ENCODE measurements at places on chromosomes 4 and X.

DNA sequence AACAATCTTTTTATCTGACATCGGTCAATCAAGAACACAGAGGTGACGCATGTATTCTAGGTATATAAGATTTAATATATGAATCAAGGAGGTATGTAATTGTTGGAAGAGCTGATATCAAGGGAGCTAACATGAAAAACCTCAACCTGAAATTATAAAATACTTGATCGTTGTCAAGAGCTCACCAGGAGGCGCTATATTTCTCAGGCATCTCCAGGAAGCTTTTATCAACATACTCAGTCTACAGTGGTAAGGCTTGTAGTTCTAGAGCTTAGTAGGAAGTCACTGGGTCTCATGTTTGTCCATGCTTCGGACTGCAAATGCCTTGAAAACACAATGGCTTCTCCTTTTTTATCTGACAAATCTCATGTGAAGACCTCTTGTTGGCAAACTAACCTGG, 156.1 kb downstream of the GRXCR1 start:
- no peak for DNase-seq

DNA sequence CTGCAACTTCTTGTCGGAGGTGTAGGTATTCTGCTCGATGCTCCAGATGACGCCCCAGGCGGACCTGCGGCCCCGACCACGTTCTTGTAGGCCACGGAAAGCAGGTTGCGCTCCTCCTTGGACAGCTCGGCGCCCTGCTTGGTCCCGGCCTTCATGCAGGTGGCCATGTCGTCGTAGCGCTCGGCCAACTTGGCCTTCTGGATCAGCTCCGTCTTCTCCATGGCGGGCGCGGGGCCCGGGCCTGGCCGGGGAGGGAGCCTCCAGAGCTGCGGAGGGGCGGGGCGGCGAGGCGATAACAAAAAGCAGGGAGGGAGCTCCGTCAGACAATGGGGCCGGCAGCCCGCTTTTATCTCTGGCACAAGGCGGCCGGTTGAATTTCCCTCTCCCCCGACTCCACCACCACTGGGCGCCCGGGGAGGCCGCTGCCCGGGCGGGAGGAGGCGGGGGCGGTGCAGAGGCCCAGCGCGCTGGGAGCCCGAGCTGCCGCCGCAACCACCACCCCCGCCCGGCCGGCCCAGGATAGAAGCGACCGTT, 28.3 kb upstream of the DRP2 start:
- DNase-seq, result no peak

DNA sequence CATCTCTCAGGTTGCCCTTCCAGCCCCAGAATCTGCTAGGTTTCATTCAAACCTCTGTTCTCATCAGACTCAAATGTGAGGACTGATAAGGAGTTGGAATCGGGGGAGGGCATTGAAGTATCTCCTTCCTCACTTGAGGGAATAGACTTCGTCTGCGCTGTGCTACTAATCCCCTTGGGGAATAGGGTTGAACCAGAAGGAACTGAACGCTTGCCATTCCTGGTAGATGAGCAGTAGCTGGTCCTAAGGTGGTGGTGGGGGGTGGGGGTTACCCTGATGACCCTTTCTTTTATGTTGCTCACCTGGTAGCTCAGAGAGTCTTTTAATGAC, 692 bp upstream of the SLC9A7 start:
- no peak for DNase-seq

GRCh38 chr4:64359489-64359888, 49.8 kb downstream of the TECRL start:
- DNase-seq, result no peak

DNA sequence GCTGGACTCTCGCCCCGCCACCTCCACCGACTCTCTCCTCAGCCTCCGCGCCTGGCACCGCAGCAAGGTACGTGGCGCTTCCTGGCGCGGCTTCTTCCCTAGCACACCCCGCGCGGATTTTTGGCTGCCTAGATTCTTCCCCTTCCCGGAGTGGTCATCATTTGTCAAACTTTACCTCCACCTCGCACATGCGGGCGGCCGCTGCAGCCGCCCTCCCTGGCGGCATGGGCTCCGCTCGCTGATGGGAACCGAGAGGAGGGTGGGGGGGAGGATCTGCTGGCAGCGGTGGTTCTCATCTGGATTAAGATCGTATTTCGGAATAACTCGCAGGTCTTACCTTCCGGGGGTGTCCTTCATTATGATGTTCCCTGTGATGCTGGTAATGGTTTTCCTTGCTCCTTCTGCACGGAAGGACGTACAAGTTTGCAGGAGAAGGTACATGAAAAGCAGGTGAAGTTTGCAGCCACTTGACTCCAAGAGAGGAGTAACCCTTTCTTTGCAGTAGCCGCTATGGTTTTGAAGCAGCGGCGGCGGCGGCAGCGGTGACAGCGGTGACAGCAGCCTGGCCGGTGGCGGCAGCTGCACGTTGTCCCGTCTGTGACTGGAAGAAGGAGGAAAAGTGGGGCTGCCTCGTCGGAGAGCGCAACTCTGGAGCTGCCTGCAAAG, 2183.9 kb upstream of the TENM3 start:
- peak; percentile 35 for DNase-seq

DNA sequence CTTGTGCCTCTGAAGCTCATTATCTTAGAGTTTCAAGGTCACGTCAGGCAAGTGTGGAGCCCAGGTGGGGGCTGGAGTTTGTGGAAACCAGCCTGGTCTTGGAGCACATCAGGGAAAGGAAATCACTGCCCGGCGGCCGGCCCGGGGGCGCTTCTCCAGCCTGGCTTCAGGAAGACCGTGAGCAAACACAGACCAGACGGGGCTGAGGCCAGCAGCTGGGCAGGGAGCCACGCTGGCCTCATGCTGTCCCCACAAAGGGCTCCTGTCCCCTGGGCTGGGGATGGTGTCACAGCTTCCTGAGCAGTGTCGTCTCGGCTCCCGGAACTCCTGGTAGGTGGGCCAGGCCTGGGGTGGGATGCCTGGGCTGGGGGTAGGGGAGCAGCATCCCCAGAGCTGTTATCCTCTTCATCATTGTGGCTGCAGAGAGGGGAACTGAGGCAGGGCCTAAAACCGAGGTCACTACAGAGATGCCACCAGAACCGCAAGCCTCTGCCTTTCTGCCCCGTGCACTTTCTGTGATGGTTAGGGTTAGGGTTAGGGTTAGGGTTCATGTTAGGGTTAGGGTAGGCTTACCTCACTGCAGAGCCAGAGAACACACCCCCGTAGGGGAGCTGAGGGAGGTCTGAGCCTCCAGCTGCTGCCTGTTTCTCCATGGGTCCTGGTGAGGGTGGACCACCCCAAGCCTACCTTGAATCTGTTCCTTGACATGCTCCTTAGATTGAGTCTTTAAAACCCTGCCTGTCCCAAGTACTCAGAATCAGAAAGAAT, 77.5 kb downstream of the HTRA3 start:
- DNase-seq, result no peak

- DNase-seq, result no peak
Observed at GRCh38 chrX:148871422-148872160, 371.2 kb downstream of the AFF2 start.

GRCh38 chr4:153684971-153685371, 891 bp downstream of the TLR2 start:
- DNase-seq, result no peak

DNA sequence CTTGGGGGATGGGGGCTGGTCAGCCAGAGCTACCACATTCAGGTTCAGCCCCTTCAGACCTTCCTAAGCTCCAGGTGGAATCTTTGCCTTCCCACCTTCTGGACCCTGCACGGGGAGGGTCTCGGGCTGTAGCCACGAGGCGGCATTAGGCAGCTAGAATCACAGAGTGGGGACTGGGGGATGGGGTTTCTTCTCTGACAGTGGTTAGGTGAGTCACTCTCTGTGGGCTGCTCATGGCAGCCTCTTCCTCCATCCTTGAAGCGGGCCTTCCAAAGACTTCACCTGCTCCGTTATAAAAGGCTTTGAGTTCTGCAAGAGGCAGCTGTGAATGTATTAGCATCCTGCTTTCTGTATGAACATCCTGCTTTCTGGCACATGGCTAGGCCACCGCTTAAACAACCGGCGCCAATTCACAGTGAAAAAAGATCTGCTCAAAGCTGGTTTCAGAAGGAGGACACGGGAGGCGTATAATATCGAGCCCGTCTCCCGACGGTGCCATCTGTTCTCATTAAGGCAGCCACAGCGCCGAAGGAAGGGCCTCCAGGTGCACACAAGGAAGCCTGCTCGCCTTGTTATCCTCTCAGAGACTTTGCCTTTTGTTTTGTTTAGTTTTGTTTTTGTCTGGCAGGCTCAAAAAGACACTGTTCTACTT, 74.3 kb upstream of the IGFBP7 start:
- no peak for DNase-seq

- no peak for DNase-seq
Observed at GRCh38 chrX:36504625-36505024, 503.5 kb upstream of the FAM47C start.

- DNase-seq, result no peak
Observed at GRCh38 chr4:153649572-153649991, 34.5 kb upstream of the TLR2 start.

GRCh38 chr4:142952821-142953580, 106.9 kb upstream of the INPP4B start:
- no peak for DNase-seq

DNA sequence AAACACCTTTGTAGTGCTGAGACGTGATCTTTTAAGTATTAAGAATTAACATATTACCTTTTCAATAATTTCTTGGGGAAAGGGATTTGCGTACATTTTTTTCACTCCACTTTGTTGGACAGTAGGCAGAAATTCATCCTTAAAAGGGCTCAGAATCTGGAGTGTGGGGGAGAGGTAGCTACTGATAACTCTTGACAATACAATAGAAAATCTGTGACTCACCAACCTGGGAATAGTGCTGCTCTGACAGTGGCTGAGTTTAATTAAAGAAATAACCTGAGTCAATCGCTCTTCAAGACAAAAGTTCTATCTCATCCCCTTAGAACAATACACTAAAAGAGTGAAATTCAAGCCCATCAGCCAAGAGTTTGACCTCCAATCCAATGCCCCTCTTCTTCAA, 60.2 kb downstream of the SLC9A7 start:
- no peak for DNase-seq

DNA sequence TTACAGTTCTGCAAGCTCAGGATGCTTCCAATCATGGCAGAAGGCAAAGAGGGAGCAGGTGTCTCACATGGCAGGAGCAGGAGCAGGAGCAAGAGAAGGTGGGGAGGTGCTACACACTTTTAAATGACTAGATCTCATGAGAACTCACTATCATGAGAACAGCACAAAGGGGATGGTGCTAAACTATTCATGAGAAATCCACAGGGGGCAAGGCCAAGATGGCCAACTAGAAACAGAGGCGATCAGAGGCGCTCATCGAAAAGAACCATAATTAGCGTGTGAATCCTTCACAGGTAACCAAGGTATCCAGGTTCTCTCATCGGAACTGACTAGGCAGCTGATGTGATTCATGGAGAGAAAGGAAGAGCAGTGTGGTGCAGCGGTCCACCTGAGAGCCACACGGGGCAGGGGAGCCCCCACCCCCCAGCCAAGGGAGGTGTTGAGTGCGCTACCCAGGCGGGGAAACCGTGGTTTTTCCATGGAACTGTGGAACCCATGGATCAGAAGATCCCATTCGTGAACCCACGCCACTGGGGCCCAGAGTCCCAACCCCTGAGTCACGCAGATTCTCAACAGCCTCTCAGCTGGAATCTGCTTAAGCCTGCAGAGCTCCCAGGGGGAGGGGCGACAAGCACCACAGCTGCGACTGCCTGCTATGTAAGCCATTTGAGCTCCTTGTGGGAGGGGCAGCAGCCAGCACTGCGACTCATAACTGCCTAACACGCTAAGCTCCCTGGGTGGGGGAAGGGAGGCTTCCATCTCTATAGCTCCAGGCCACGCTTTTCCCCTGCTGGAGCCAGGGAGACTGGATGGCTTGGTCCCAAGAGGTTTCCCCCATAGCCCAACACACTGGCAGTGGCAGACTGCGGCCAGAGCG, 46.7 kb downstream of the FGF16 start:
- no peak for DNase-seq
